ENCODE measurements at places on chromosomes 16 and 17.

DNA sequence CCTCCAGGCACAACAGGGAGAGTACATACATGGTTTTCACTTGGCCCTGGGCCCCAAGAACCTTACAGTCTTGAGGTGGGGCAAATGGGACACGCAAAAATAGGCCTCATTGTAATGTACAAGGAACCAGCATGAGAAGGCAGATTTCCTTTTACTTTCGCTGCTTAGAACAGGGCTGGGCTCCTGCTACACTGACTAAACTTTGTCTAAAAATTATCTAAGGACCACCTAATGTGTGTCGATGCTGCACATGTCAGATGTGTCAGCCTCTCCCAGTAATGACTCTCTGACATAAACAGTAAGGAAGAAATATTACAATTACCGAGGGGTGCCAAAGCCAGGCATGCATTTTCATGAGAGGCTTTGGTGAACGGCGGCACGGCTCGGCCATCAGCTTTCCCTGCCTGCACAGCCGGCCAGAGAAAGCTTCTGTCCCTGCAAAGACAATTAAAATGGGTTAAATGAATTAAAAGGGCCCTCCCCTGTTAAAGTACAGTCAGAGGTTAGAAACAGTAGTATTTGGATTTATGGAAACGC is 224.2 kb upstream of the IRX3 start:
- H3K4me3 ChIP-seq, result no peak overlapping the region
- no peaks in the 10 kb centered on the region for H3K36me3 ChIP-seq
- no peaks in the 10 kb centered on the region for H3K4me1 ChIP-seq
- DNase-seq, result no peak
- H3K27me3 ChIP-seq, result peaks cover 4% of the 10 kb centered on the region
- H3K27ac ChIP-seq, result no peak overlapping the region

- no peaks in the 10 kb centered on the region for H3K36me3 ChIP-seq
- H3K4me3 ChIP-seq, result no peak overlapping the region
- no peak for DNase-seq
- no peaks in the 10 kb centered on the region for H3K27me3 ChIP-seq
- H3K27ac ChIP-seq, result no peak overlapping the region
Measured at GRCh38 chr16:6949240-6949639, 383.4 kb upstream of the RBFOX1 start.

- peaks cover 17% of the 10 kb centered on the region for H3K4me1 ChIP-seq
- no peak overlapping the region for H3K27ac ChIP-seq
Measured at GRCh38 chr16:81531419-81531821, 86.8 kb downstream of the CMIP start.

GRCh38 chr16:31713945-31714902 is 159.4 kb upstream of the ZNF267 start:
- H3K36me3 ChIP-seq, result peaks cover 52% of the 10 kb centered on the region
- H3K27ac ChIP-seq, result peak overlapping the region; percentile 99
- H3K4me1 ChIP-seq, result peaks cover 42% of the 10 kb centered on the region
- peak overlapping the region; percentile 96 for H3K4me3 ChIP-seq
- peak; percentile 54 for DNase-seq
- no peaks in the 10 kb centered on the region for H3K27me3 ChIP-seq

DNA sequence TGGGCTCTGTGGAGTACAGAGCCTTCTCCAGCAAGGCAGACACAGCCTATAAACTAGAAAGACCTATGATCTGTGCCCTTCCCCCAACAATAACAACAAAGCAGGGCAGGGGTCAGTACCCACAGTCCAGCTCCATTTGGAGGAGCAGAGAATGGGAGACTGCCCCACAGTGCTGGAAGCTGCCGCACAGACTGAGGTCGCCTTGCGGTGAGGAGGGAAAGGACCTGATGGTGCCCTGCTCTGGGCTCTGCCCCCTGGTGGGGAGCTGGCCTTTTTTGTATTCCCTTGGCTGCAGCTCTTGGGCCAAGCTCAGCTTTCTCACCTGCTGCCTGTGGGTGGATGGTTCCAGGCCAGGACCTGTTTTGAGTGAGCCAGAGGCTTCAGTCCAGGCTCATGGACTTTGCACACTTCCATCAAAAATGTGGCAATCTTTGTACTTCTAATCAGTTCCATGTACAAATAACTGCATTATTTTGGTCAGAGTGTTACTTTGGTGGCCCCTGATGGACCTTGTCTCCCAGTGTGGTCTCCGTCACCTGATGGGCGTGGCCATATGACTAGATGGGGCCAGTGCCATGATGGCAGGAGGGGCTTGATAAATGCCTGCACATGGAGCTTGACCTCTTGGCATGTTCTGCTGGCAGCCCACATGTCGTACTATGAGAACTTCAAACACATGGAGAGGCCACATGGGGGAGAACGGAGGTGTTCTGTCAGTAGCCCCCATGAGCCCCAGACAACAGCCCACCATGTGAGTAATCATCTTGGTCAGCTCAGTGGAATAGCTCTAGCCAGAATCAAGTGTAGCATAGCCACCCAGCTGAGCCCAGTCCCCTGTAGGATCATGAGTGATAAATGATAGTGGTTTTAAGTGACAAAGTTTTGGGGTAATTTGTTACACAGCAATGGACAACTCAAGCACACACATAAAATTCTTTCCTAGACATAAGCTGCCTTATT is 24.2 kb downstream of the B9D1 start:
- peaks cover 16% of the 10 kb centered on the region for H3K27me3 ChIP-seq
- H3K27ac ChIP-seq, result no peak overlapping the region
- H3K4me1 ChIP-seq, result no peaks in the 10 kb centered on the region
- H3K36me3 ChIP-seq, result no peaks in the 10 kb centered on the region
- no peak overlapping the region for H3K4me3 ChIP-seq

DNA sequence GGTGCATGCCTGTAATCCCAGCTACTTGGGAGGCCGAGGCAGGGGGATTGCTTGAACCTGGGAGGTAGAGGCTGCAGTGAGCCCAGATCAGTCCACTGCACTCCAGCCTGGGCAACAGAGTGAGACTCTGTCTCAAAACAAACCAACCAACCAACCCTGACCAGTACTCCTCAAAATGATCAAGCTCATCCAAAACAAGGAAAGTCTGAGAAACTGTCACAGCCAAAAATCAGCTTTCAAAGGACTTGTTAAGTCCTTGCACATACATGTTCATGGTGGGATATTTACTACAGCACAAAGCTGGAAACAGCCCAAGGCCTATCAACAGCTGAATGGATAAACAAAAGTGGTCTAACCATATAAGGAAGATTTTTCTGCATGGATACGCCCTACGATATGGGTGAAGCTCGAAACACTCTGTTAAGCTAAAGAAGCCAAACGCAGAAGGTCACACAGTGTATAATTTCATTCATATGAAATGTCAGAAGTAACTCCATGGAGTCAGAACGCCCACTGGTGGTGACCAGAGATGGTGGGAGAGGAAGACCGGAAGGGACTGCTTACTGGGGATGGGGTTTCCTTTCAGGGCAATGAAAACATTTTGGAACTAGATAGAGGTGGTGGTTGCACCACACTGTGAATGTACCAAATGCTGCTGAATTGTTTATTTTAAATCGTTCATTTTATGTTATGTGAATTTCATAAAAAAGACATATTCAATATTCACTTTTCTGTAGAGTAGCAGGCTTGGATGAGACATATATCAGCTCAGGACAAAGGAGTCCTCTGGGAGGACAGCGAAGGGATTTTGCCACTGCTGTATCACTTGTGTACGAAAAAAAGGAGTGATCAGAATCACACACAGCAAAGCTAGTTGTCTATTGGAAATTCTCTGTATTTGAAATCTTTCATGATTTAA is 17.7 kb downstream of the CCL17 start:
- peaks cover 12% of the 10 kb centered on the region for H3K4me1 ChIP-seq
- H3K4me3 ChIP-seq, result no peak overlapping the region
- H3K27ac ChIP-seq, result no peak overlapping the region
- no peak for DNase-seq
- no peaks in the 10 kb centered on the region for H3K27me3 ChIP-seq
